ENCODE measurements at places on chromosomes 6 and 20.

DNA sequence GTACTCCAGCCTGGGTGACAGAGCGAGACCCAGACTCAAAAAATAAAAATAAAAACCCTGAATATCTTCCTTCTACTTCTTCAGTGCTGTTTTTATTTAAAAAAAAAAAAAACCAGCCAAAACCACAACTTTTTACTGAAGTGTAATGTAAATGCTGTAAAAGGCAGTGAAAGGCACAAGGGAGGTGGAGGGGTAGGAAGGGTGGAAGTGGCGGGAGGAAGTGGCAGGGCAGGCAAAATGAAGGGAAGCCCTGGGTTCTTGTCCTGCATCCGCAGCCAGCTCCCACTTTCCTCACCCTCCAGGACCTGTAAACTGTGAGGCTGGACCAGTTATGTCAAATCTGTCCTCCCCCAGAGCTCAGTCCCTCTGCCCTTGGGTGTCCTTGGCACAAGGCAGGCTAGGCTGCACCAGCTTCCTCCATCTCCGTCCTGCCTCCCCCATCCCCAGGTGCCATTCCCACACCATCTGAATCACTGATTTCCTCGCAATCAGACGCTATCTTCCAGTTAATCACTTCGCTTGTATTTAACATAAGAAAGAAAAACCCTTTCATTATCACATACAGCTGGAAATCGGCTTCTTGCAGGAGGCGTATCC is 13.7 kb upstream of the PANK2 start:
- no peak for DNase-seq

DNA sequence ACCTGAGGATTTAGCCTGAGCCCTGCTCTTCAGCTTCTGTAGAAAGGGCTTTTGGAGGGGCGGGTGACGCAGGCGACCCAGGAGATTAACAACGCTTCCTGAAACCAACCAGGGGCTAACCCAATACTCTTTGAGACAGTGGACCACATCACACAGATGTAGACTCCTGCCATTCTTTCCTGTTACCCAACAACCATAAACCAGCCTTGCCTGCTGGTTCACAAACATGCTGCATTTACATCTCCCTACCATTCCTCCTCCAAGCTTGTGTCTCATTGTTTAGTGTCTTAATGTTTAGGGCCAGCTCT is 28.3 kb downstream of the PPP1R16B start:
- DNase-seq = no peak

GRCh38 chr6:17881085-17881858 is 106.2 kb downstream of the KIF13A start:
- no peak for DNase-seq

- no peak for DNase-seq
These were observed 140.1 kb downstream of the NRN1 start for GRCh38 chr6:5866547-5867051.

DNA sequence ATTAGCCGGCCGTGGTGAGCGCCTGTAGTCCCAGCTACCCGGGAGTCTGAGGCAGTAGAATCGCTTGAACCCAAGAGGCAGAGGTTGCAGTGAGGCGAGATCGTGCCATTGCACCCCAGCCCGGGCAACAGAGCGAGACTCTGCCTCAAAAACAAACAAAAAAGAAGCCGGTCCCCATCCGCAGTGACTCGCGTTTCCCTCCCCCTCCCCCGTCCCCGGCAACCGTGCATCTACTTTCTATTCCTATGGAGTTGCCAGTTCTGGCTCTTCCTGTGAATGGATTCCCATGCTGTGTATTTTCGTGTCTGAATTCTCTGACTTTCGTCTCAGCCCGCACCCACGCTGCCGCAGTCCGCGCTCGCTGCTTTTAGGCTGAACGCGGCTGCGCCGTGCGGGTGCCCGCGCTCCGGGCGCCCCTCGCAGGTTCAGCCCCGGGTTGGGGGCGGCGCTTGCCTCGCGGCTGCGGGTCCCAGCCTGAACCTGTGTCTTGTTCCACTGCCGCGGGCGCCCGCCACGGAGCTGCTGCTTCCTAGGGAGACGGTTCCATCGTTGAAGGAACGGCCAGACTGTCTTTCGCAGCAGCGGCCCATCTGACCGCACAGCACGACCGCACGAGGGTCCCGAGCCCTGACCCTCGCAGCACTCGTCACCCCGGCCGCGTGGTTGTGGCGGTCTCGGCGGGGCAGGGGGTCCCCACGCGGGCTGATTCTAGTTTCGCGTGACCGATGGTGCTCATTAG is 1.1 kb upstream of the MRGBP start:
- peak; percentile 45 for DNase-seq

GRCh38 chr6:132314432-132314831 is 86.8 kb downstream of the MOXD1 start:
- no peak for DNase-seq

DNA sequence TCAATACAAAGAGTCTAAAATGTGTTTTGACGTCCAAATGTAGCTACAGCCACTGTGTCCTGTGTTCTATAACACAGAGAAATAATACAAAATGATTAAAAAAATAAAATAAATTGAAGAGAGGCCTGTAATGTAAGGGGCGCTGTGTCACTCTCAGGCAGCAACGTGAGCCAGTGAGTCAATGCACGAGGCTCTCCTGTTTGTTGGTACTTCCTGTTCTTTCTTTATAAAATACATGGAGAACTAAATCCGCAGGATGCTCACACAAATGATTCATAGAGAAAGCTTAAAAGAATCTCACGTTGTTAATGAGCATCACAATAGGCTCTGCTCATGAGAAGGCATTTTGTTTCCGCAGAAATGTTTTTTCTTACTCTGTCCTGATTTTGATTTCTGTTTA is 635.0 kb upstream of the AGPAT4 start:
- DNase-seq = no peak

GRCh38 chr6:31701666-31702404 is 1.3 kb downstream of the ABHD16A start:
- DNase-seq = no peak

DNA sequence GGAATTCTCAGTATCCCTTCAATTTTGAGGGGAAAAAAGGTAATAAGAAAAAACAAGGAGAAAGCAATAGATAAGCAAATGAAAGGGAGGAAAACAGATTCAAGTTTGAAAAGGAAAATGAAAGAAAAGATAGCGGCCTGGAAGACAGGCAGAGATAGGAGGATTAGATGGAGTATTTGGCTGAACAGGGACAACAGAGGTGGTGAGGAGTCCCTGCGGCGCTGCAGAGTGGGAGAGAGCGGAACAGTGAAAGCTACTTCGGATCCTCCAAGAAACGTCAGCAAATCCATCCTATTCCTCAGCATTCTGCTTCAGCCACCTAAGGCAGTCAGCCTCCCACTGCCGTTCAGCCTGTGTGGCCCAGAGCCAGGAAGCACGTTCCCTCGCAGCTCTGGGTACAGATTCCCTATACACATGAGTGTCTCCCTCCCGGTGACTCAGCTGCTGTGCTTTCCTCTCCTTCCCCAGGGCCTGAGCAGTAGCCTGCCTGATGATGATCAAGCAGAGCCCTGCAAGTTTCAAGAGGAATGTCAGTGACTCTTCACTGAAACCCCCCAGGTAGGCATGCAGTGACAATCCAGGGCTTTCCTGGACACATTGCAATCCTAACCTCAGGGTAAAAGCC is 43.4 kb upstream of the CDYL start:
- no peak for DNase-seq

DNA sequence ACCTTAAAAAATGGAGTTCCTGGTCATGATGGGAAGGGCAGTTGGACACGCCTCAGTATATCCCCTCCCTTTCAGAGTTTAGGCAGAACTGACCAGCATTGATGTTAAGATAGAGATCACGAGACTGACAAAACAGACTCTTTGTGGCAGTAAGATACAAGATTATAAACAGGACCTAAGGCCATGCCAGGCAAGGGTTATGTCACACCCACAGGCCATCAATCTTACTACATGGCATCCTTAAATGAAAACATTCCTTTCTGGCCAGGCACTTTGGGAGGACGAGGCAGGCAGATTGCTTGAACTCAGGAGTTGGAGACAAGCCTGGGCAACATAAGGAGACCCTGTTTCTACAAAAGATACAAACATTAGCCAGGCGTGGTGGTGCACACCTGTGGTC is 129.3 kb upstream of the MLN start:
- no peak for DNase-seq

GRCh38 chr6:125346926-125347563 is 45.3 kb upstream of the HDDC2 start:
- no peak for DNase-seq

- DNase-seq = no peak
These were observed 234.1 kb upstream of the BMP2 start for GRCh38 chr20:6533351-6533750.

DNA sequence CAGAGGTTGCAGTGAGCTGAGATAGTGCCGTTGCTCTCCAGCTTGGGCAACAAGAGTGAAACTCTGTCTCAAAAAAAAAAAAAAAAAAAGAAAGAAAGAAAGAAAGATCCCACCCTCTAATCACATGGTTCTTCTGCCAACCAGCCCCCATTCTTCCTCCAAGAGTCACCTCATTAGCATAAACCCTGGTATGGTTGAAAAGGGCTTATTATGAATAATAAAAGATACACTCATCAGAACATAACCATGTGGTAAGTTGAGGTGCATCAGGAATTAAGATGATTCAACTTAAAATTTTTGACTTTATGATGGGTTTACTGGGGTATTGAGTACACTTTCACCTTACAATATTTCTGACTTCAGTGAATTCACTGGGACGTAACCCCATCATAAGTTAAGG is 793 bp upstream of the TRIM40 start:
- no peak for DNase-seq

- DNase-seq = no peak
These were observed 90.9 kb downstream of the BMP7 start for GRCh38 chr20:57175397-57176010.

- DNase-seq = no peak
These were observed 302.0 kb downstream of the PRL start for GRCh38 chr6:21994821-21995220.

- DNase-seq = no peak
These were observed 62.2 kb upstream of the NUP153 start for GRCh38 chr6:17768881-17769280.

DNA sequence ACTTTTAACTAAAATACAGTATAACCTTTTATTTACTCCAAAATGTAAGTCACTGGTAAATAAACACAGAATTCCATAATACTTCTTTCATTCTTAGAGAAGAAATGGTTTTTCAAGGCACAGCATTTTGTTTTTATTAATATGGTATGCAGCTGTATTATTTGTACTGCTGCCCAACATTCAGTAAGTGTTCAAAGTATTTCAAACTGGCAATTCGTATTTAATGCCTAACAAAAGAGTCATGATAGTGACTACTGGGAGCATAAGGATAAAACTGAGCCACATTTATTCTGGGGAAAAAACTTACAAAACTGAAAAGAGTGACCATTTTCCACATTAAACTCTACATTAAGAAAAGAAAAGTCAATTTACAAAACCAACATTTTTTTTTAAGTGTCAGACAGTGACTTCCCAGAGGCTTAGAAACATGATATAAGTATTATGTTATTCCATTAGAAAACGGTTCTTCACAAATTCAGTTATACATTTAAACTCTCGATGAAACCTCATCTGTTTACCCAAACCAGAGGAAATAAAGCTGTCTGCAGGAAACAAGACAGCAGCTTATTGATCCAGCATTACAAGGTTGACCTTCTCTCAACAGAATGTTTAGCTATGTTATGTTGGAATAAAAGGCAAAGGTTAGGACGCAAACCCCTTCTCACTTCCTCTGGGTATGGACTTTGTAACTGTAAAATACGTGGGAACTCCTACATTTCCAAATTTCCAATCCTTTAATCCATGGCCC is 24.3 kb downstream of the EPB41L2 start:
- no peak for DNase-seq

- DNase-seq = no peak
These were observed 18.8 kb downstream of the RIPOR3 start for GRCh38 chr20:50672400-50673145.

Data from stimulated activated CD8-positive, alpha-beta memory T cell treated with anti-CD3 and anti-CD28 coated beads, Interleukin-4, amount 100 ng/mL, for 4 hours (primary cell).